ENCODE measurements at places on chromosomes 5 and 9.

DNA sequence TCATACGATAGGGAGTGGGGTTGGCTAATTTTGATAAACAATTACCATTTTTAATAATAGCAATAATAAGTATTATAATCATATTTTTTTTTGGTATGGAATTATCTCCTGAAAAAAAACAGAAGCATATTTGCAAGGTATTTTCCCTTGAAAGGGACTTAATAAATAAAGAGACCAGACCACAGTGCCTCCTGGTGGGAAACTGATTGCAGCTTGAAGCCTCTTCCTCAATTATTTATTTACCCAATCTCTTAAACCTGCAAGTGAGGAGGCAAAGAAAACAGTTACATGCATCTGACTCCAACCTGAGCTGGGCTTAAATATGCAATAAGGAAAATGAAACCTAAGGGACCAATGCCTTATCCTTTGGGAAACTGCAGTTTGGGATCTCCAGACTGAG is 388.1 kb upstream of the ACO1 start:
- DNase-seq: no peak

- DNase-seq: no peak
Measured at GRCh38 chr5:96838201-96839070, 30.7 kb upstream of the ERAP1 start.

DNA sequence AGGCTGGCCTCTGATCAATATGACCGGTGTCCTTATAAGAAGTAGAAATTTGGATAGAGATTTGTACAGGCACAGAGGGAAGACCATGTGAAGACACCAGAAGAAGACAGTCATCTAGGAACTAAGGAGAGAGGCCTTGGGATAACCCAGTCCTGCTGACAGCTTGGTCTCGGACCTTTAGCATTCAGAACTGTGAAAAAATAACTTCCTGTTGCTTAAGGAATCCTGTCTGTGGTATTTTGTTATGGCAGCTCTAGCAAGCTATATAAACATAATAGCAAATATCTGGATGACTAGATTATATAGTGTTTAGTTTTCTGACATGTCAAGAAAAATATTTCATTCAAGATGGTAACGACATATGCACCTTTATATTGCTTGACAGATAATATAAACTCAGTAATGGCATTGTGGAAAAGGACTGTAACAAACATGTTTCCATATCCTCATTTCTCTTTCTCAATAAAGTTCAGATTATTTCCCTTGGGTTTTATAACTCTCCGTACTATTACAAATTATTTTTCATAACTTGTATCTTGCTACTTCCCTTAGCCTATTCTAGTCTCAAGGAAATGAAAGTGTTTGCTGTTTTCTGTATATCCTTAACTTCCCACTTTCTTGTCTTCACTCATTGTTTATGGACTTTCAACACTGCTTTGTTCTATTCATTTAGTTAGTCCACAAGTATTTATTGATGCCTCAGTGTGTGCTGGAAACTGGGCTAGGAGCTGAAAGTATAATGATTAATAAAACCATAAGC is 62.4 kb downstream of the KIAA1958 start:
- no peak for DNase-seq

DNA sequence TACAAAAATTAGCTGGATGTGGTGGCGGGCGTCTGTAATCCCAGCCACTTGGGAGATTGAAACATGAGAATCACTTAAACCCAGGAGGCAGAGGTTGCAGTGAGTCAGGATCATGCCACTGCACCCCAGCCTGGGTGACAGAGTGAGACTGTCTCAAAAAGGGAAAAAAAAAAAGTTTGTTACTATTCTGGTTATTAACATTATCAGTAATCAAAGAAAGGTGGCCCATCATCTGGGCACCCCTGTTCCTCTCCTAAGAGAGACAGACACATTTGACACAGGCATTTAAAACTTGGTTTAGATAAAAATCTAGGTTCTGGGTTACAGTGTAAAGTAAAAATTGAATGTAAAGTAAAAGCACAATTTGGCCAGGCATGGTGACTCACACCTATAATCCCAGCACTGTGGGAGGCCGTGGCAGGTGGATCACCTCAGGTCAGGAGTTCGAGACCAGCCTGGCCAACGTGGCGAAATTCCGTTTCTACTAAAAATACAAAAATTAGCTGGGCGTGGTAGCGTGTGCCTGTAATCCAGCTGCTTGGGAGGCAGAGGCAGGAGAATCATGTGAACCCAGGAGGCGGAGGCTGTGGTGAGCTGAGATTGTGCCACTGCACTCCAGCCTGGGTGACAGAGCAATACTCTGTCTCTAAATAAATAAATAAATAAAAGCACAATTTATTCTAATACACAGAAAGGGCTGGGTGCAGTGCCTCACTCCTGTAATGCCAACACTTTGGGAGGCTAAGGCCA is 16.7 kb upstream of the PHYHD1 start:
- no peak for DNase-seq

- no peak for DNase-seq
Measured at GRCh38 chr5:142958944-142959682, 188.9 kb downstream of the ARHGAP26 start.

GRCh38 chr9:127221695-127222094 is 42.9 kb upstream of the GARNL3 start:
- no peak for DNase-seq

DNA sequence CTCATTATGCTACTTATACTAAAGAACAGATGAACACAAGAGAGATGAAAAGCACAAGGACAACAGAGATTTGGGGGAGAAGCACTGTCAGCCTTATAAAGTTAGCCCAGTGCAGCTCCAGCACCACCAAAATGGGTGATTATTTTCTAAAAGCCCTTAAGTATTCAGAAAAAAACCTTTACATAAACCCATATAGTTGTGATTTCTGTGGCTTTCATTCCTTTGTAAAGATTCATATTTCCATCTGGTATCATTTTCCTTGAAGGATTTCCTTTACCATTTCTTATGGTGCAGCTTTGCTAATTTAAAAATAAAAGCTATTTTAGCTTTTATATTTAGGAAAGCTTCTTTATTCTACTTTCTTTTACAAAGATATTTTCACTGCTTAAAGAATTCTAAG is 311.0 kb downstream of the TMEM167A start:
- DNase-seq: no peak

GRCh38 chr5:155211764-155212163 is 198.2 kb downstream of the KIF4B start:
- no peak for DNase-seq

- no peak for DNase-seq
Measured at GRCh38 chr5:37208883-37209797, 40.0 kb downstream of the CPLANE1 start.

DNA sequence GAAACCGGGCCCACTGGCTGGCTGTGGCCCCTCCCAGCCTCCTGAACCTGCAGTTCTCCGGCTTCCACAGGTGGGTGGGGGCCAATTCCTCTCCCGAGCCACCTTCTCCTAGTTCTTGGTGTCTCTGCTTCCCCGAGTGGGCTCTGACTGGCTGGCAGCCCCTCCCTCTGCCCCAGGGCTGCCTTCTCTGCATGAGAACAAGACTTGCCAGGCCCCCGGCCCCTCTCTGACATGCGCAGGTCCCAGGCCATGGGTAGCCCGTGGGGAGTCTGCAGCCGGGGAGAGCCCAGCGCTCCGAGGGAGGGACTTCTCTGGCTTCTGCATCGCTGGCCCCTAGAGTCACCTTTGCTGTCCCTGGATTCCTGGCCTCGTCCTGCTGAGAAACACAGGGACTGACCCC is 421.7 kb downstream of the IRX2 start:
- DNase-seq: no peak

DNA sequence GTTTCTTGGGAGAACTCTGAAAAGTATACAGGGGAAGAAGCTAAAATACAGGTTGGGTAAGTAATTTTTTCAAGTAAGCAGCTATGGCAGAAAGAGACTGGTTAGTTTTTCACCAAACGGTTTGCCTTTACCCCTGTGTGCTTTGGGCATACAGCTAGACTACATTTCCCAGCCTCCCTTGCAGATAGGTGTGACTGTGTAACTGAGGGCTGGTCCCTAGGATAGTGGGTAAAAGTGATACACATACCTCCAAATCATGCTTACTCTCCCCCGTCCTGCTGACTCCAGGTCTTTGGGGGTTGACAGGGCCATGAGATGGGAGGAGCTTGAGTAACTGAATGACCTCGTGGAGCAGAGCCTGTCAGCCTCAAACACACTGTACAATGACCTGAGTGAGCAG is 208.6 kb upstream of the GDNF start:
- DNase-seq: no peak

DNA sequence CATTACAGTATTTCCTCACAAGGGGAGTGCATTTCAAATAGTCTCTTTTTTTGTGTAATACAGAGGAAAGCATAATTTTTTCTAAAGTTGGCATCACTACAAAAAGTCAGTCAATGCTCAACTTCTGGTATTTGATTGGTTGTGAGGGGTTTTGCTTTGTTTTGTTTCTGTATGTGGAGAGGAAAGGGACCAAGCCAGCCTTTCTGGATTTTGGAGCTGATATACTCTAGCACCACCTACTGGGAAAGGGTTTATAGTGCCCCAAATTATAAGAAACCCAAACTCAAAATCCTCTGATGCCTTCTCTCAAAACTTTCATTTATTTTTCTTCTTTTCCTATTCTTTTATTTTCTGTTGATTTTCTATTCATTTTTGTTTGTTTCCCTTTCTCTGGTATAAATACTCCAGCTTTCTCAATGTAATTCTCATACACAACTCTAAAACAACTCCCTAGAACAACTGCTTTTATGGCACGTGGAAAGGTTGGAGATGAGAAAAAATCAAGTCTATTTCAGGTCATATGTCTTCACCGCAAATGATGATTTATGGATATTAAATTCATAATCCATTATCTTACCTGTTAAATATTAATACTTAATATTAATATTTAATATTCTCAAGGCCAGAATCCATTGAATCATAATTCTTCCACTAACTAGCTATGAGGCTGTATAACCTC is 69.5 kb upstream of the ANXA1 start:
- no peak for DNase-seq

GRCh38 chr5:138077064-138077696 is 6.7 kb upstream of the WNT8A start:
- no peak for DNase-seq

DNA sequence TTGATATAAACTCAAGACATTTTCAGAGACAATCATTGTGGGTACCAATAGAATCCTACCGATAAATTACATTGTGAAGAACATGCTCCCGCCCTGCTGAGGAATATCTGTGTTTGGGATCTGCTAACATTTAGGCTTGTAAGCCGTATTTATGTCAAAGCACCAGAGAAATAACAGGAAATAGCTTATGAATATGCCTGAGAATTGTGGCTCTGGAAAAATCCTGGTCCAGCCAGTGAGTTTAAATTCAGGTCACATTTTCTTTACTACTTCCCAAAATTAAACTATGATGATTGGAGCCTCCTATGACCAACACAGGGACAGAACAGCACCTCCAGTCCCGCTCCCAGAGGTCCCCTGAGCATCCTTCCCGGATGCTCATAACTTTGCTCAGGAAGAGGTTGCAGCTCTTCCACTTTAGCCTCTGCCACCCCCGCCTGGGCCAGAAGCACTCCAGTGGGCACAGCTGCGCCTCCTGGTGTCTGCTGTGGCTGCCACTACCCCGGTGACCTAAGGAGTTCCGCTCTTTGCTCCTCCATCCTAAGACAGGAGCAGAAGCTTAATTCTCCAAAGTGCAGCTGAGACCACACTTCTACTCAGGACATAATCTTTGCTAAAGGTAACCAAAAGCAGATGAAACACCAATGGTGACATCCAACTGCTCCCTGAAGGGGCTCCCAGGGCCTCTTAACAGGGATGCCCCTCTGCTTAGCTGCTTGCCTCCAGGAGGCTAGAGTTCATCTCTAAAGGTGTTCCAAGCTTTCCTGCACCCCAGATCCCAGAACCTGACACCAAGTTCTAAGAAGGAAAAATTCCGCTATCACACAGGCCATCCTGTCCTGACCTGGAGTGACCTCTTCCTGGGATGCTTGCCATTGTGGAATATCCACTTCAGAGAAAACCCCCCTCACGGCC is 58.8 kb downstream of the SLC1A1 start:
- DNase-seq: no peak

All from HL-60 (cell line).